Stimulated activated CD4-positive, alpha-beta T cell treated with anti-CD3 and anti-CD28 coated beads, Interleukin-12 subunit alpha, Interleukin-12 subunit beta, amount 100 ng/mL, for 48 hours (primary cell): ENCODE measurements at places on chromosomes 7 and 10.

GRCh38 chr10:9451211-9451773, 1396.8 kb downstream of the GATA3 start:
- DNase-seq, result no peak

DNA sequence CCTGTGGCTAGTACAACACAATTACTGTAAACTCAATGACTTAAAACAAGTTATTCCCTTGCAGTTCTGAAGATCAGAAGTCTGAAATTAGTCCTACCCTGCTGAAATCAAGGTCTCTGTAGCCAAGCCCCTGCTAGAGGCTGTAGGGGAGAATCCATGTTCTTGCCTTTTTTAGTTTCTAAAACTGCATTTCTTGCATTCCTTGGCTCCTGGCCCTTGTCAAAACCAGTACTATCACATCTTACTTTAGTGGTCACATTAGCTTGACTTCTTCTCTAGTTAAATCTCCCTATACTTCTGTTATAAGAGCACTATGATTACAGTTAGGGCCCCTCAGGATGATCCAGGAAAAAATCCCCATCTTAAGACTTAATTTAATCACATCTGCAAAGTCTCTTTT, 567.0 kb downstream of the GFRA1 start:
- no peak for DNase-seq

DNA sequence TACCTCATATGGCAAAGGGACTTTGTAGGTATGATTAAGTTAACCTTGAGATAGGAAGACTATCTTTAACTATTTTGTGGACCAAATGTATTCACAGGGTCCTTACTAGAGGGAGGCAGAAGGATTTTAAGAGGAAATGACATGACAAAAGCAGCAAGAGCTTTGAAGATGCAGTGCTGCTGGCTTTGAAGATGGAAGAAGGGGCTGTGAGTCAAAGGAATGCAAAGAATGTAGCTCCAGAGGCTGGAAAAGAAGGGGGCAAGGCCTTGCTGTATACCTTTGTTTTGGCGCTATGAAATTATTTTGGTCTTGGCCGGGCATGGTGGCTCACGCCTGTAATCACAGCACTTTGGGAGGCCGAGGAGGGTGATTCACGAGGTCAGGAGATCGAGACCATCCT, 3.2 kb upstream of the NRBF2 start:
- no peak for DNase-seq

DNA sequence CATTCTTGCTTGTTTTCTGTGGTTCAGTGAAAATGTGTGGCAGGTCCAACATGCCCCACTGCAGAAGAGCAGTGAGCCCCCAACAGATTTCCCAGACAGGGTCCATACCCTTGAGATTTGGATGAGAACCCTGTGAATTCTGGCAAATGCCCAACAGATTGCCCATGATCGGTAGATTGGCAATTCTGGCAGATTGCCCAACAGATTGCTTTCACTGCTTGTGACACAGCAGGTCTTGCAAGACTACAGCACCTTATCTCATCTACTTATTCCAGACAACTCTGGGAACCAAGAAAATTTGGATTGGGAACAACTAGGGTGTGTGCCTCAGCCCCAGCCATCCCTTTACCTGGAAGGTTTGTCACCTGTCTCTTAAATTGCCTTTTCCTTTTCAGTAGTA, 143.7 kb upstream of the COL1A2 start:
- no peak for DNase-seq

- DNase-seq, result no peak
Observed at GRCh38 chr10:59383436-59383835, 21.1 kb upstream of the FAM13C start.

GRCh38 chr7:68031180-68031943, 1034.7 kb downstream of the TYW1 start:
- no peak for DNase-seq

DNA sequence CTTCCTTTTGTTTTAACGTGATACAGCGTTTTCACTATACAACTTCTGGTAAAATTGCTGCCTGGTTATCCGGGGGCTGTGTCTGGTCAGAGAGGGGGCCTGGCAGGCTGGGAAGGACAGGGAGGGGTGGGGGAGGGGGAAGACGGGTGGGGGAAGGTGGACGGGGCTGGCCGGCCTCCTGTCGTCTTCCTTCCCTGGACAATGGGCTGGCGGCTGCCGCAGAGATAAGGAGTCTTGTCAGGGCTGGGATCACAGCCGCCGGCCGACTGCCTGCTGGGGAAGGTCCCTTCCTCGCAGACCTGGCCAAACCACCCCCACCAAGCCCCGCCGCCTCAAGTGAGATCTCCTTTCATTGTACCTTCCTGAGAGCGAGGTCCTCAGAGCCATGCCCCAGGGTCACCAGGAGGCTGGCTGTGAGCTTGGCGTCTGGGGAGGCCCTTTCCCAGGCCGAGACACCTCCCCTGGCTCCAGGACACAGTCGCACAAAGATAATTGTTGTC, 151.2 kb upstream of the TNRC18 start:
- DNase-seq, result no peak

- no peak for DNase-seq
Observed at GRCh38 chr10:57898231-57898630, 369.5 kb downstream of the IPMK start.

GRCh38 chr7:67422601-67423000, 426.0 kb downstream of the TYW1 start:
- no peak for DNase-seq

- DNase-seq, result no peak
Observed at GRCh38 chr7:100432621-100433275, 3.1 kb downstream of the MEPCE start.

- no peak for DNase-seq
Observed at GRCh38 chr7:128405471-128406313, 4.1 kb downstream of the IMPDH1 start.

GRCh38 chr7:70776627-70777101, 355.3 kb upstream of the GALNT17 start:
- DNase-seq, result no peak

- DNase-seq, result peak; percentile 83
Observed at GRCh38 chr7:92833024-92833765, 3.2 kb downstream of the CDK6 start.

DNA sequence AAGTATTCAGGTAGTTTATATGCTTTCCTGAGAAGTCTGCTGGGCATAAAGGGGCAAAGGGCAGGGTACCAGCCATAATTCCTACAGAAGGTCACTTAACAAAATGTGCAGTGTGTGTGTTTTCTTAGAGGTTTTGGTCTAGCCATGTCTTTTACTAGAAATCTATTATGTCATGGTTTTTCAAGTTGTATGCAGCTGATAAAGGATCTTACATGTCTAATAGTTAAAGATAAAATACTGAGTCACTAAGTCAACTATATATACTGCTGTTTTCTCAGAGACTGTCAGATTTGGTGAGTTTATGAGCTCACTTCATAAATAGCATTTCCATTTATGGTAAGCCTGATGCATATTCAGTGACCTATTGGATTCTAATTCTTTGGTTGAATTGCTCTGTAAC, 7.7 kb downstream of the CASP2 start:
- no peak for DNase-seq

DNA sequence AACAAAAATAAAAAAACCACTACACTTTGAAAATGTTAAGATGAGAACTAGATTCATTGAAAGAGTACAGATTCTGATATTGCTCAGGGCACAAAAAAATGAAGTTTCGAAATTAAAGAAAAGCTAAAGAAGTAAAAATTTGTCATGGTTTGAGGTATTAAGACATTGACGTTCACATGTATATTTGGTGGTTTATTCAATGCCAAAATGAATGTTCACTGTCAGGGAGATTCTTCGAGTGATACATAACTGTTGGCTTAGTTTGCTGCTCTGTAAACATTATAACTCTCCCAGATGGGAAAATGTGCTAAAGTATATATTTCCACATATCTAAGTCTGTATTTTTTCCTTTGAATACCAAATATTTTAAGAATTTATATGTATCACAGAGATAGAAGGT, 345.0 kb downstream of the SEMA3D start:
- no peak for DNase-seq

DNA sequence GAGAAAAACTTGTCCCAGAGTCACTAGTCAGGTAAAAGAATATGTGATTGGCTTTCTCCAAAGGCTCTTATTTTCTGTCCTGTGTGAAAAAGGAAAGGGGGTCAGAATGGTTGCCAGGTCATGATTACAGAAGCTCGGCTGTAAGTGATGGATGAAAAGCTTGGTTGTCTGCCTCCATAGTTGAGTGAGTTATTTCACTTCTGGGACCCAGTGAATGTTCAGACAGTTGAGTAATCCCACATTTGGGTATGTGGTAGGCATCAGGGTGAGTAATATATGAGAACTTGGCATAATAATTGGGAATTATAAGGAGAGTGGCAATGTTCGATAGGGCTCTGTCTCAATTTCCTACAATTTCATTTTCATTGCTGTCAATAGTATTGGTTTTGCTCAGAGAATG, 72.5 kb downstream of the BBS9 start:
- DNase-seq, result no peak

- DNase-seq, result no peak
Observed at GRCh38 chr10:76444034-76444800, 1012.8 kb downstream of the LRMDA start.

GRCh38 chr7:82677493-82677892, 233.9 kb upstream of the CACNA2D1 start:
- no peak for DNase-seq

DNA sequence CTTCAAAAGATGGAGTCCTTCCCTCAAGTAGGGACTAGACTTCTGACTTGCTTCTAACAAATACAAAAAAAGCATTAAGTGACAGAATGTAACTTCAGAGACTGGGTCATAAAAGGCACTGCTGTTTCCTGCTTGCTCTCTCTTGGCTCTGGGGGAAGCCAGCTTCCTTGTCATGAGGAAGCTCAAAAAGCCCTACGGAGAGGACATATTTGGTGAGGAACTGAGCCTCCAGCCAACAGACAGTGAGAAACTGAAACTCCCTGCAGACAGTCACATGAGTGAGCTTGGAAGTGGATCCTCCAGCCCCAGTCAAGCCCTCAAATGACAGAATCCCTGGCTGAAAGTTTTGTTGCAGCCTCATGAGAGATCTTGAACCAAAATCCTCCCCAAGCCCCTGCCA, 26.3 kb upstream of the SLC35G1 start:
- DNase-seq, result no peak

GRCh38 chr7:113159746-113160339, 41.5 kb upstream of the SMIM30 start:
- DNase-seq, result no peak

DNA sequence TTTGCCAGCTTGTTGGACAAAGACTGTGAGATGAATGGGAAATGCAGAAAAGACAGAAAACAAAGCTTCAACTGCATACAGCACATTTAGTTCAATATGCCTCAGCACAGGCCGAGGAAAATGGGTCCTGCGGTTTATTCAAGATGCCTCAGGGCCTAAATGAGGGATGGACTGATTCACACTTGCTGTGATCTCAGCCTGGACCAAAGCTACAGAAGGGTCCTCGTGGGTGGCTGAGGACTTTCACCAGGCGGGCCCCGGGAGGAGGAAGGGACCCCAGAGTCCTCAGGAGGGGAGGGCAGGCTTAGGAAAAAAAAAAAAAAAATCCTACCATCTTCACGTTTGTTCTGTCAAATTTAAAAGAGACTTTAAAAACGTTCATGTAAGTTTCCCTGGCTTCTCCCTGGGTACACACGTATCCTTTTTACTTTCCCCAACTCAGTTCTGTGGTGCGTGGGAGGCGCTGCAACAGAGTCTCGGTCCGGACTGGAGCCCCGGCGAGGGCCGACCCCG, 624 bp upstream of the ZNF783 start:
- DNase-seq, result no peak

DNA sequence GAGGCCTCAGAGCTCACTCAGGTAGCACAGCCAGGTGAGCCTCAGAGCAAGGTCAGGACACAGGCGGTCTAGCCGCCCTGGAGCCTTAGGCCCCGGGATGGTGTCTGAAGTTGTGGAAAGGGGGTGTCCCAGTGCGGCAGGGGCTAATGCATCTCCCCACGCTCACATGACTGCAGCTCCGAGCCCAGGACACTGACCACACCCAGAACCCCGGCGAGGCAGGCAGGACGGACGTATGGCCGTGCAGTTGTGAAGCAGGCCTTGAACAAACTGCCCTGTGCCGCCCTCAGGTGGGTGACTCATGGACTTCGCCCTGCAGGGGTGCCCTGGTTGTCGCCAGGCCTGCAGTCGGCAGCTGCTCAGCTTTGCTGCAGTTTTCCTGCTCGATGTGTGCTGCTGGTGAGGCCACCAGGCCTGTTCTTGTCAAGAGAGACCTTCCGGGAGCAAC, 5.0 kb upstream of the PRKAR1B start:
- DNase-seq, result no peak

DNA sequence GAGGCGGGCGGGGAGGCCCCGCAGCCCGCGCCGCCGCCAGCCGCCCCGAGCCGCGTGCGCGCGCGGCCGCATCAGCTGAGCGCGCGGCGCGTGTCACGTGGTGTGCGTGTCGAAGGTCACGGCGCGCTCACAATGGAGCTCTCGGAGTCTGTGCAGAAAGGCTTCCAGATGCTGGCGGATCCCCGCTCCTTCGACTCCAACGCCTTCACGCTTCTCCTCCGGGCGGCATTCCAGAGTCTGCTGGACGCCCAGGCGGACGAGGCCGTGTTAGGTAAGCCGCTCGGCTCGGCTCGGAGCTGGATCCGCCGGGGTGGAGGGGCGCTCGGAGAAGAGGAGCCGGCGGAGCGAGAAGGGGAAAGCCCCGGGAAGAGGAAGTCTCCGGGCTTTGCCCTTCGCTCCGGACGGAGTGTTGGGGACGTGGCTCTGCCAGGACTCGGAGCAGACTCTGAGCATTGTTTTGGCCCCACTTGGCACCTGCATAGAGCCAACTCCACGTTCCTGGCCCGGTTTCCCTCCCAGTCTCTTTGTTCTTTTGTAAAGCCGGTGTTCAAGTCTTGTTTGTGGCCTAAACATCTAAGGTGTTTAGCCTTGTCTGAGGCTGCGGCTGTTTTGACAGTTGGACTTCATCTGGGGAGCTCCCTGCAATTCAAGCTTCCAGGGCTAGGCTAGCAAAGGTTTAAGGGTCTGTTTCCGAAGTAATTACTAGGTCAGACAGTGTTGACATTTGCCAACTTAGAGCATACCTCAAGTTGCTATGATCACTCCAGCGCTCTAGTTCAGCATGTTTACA, at the start of gene COMMD3:
Gene COMMD3 (plus strand): TSS at position 103 of the 790 bp plus-strand sequence. CDS start 30 bp downstream, at position 133.
- no peak for DNase-seq

DNA sequence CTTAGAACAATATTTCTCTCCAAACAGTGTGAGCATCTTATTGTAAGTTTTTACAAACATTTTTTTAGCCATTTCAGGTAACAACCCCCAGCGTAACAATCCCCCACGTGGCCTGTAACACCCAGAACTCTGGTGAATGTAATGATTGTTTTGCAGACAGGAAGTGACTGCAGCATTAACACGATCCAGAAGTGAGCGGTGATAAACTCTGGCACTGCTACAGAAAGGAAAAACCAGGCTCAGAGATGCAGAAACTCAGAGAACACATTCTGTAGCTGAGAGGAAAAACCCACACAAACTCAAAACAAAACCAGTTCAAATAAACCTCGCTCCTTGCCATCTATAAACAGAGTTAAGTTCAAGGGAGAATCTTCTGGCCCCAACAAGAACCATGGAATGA, 285.7 kb downstream of the FGFR2 start:
- DNase-seq, result no peak

DNA sequence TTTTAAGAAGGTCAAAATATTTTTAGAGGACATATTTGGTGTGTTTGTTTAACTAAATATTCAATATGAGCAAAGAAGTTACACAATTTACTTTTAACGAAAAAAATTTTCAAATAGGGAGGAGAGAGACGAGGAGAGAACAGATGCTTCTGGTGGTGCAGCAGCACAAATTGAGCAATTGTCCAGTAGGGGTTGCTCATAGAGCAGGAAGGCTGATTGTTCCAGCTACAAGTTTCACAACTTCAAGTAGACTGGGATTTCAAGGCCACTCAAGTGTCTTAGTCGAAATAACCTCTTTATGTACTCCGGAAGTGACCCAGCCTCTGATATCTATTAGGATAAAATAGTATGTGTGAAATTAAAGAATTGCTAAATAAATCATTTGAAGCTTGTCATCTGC, 197.9 kb downstream of the HDAC9 start:
- no peak for DNase-seq

- no peak for DNase-seq
Observed at GRCh38 chr10:18664841-18665478, 5.7 kb downstream of the ARL5B start.
